ENCODE measurements at places on chromosomes 11 and 22.

DNA sequence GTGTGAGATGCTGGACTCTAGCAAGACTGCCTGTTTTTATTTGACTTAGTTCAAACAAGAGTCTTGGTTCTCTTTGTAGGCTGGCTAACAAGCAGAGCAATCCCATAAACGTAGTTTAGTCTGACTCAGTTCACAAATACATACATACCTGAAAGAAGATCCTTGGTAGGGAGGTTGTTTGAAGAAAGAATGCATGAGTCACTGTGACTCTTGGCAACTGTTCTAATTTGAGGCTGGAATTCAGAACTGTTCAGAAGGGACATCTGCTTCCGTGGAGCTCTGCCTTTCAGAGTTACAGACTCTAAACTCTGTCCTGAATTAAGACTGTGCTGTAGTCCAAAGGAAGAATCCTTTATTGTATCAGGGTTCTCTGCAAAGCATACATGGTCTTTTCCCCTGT lies 32.2 kb downstream of the C2CD3 start:
- no peak for DNase-seq

GRCh38 chr22:36301384-36301828 lies 48.5 kb downstream of the APOL1 start:
- DNase-seq = peak; percentile 32

GRCh38 chr11:113477321-113477720 lies 2.1 kb upstream of the DRD2 start:
- no peak for DNase-seq

GRCh38 chr11:113698515-113698914 lies 7.6 kb downstream of the TMPRSS5 start:
- no peak for DNase-seq

- no peak for DNase-seq
These were observed 6.3 kb downstream of the INPPL1 start for GRCh38 chr11:72230764-72231365.

- DNase-seq = no peak
These were observed 61.5 kb downstream of the BTG4 start for GRCh38 chr11:111450480-111451320.

DNA sequence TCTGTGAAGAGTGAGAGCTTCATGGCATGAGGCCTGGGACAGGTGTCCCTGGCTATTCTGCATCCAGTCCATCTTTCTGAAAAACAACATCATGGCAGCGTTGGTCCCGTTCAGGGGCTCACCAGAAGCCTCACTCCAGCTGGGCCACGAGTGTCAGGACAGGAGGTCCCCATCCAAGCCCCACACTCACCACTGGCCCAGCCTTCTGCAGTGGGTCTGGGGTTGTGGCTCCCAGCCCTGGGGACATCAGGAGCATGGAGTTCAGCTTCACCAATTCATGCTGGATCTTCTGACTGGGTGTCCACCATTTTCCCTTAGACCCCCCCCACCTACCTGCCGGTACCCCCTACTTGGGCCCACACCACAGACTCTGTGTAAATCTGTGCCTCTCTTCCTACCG lies 400.3 kb downstream of the BRD1 start:
- DNase-seq = no peak

- DNase-seq = no peak
These were observed 94.6 kb downstream of the IGLL1 start for GRCh38 chr22:23485490-23485889.

DNA sequence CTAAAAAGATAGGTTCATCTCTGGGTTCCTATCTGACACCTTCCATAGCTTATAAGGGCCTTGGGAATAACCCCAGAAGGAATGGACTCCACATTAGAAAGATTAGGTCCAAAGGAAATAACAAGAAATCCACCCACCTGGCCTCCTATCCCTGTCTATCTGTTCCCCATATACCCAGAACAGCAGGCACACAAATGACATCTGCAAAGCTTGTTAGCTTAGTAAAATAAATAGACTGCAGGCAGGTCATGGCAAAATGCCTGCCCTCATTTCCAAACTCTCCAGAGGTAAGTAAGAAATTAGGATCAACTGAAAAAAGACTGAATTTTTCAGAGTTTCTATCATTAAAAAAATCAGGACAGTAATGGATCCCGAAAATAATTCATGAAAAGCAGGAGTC lies 489.5 kb downstream of the DLG2 start:
- no peak for DNase-seq

- no peak for DNase-seq
These were observed 345.0 kb upstream of the CCDC179 start for GRCh38 chr11:23205156-23205871.

- no peak for DNase-seq
These were observed 34.6 kb downstream of the SLC6A5 start for GRCh38 chr11:20634044-20634443.

GRCh38 chr11:70263363-70263762 lies 7.1 kb upstream of the PPFIA1 start:
- no peak for DNase-seq

- DNase-seq = no peak
These were observed 73.7 kb downstream of the JAM3 start for GRCh38 chr11:134142536-134142935.
